ENCODE measurements at places on chromosomes 4 and X.

- DNase-seq: no peak
Measured at GRCh38 chr4:152277333-152277732, 258.6 kb downstream of the FBXW7 start.

DNA sequence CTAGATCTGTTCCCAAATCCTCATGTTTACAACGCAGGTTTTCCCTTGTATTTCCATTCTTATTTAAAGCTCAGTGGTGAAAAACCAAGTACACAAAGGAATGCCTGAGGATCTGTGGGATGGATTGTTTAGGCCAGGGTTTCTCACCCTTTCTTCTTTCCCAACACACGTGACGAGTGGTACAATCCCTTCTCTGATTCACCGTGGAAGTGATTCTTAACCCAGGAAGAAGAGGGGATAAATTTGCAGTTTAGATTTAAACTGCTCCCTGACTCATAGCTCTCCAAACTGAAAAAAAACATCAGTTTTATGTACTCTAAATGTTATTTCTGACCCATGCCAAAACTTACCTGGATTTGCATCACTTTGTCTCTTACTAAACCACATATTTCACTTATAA lies 17.0 kb downstream of the PAQR3 start:
- no peak for DNase-seq

- peak; percentile 5 for DNase-seq
Measured at GRCh38 chr4:121096629-121097028, 24.3 kb upstream of the NDNF start.

- DNase-seq: peak; percentile 2
Measured at GRCh38 chr4:3145234-3145924, 70.9 kb downstream of the HTT start.

DNA sequence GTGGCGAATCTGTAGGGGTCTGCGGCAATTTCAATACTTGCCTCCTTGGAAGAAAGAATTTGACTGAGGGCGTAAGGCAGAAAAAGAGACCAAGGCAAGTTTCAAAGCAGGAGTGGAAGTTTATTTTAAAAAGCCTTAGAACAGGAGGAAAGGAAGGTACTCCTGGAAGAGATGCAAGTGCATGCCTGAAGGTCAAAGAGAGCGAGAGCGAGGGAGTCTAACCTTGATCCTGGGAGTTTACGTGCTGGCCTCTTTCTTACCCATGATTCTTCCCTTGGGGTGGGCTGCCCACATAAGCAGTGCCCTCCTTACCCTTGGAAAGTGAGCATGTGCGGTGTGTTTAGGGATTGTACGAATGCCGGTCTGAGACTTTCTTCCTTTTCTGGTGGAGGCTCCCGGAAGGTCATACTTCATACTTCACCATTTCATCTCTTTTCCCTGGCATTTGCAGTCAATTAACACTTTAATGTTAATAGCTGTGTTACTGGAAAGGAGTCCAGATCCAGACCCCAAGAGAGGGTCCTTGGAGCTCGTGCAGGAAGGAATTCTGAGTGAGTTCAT lies 40.0 kb downstream of the ARSD start:
- no peak for DNase-seq

DNA sequence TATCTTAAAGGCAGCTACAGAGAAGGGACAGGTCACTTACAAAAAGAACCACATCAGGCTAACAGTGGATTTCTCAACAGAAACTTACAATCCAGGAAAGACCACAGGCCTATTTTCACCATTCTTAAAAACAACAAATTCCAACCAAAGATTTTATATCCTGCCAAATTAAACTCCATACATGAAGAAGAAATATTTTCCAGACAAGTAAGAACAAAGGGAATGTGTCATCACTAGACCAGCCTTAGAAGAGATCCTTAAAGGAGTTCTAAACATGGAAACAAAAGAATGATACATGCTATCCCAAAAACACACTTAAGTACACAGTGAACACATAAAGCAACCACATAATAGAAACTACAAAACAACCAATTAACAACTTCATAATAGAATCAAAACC lies 105.6 kb downstream of the ANXA10 start:
- DNase-seq: no peak

DNA sequence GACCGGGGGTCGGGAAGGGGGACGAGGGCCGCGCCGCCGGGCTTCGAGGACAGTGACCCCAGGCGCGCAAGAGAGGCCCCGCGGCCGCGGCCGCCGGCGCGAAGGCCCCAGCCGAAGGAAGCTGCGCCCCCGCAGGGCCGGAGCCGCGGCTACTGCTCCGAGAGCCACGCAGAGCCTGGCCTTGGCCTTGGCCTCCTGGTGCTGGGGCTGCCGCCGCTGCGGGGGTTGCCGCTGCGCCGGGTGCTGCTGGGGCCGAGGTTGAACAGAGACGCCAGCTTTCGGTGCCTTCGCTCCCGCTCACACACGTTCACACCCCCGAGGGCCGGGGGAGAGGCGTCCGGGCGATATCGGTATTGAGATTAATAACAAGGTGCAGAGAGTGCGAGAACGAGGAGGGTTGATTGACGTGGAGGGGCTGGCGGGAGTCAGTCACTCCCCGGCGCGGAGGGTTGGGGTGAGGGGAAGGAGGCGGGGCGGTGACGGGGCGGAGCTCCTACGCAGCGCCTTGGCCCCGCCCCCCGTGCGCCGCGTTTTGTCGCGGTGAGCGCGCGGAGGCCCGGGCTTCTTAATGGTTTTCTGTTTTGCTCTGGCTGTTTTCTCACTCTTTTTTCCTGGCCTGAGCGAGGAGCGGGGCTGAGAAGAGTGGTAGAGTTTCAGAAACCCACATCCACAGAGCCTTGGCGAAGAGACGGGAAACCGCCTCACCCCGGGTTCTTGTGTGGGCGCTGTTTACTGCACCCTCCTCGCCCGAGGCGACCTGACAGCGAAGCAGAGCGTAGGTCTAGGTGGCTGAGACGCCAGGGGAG lies 878 bp upstream of the CNOT6L start:
- DNase-seq: peak; percentile 93

DNA sequence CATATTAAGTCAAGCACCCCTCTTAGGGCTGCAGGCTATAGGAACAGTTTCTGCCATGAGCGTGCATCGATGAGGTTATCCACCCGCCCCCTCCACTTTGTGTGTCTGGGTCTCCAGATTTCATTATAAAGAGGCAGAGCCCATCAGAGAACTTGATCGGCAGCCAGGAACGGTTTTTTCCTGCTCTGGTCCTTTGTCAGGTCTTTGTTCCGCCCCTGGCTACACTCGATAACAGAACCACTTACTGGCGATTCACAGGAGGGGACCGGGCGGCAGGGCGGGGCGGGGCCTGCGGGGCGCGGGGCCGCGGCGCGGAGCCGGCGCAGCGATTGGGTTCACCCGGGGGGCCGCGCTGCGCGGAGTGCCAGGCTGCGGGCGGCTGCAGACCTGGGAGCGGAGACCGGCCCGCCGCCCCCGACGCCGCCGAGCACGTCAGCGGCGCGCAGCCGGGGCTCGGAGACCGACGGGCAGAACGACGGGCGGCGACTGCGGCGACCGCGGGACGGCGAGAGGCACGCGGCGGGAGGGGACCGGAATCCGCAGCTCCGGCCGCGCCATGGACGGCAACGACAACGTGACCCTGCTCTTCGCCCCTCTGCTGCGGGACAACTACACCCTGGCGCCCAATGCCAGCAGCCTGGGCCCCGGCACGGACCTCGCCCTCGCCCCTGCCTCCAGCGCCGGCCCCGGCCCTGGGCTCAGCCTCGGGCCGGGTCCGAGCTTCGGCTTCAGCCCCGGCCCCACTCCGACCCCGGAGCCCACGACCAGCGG lies at the start of gene SLC10A4:
Gene SLC10A4 (plus strand): TSS at position 338 of the 771 bp plus-strand sequence. CDS start 219 bp downstream, at position 557.
- DNase-seq: peak; percentile 91

DNA sequence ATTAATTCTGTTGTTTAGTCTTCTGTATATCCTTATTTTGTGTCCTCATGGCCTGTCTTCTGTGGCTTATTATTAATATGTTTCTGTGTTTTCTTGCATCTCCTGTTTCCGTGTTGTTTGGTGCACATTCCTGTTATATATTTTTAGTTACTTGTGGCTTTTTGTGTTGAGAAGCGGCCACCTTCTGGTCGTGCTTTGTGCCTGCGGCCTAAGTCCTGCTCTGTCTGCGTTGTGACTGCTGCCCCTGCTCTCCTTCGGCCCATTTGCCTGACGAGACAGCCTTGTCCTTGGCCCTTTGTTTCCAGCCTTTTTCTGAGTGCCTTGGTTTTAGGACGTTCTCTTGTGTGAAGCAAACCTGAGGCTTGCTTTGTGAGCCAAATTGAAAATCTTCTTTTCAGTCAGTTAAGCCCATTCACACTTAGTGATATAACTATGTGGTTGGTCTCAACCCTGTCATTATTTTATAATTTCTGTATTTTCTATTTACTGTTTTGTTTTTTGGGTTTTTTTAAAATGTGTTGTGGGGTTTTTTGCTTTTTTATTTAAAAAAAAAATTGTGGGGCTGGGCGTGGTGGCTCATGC lies 43.8 kb downstream of the TNIP2 start:
- DNase-seq: no peak

- no peak for DNase-seq
Measured at GRCh38 chr4:74578329-74578728, 133.4 kb downstream of the AREG start.

DNA sequence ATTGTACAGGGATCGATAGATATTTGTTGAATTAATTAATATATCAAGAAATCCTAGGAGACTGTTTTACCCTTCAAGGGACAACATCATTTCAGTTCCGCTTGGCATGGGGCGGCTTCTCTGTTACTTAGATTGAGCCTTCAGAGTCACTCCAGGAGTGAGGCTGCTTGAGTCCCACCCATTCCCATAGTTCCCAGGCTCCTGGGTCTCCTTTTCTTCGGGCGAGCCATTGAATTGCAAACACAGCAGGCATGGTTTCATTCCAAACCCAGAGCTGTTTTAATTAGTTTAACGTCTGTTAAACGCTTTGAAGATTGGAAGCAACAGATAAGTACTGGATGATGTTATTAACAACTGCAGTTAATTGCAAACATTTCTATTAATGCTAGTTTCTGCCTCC lies 571 bp upstream of the EDA start:
- no peak for DNase-seq

DNA sequence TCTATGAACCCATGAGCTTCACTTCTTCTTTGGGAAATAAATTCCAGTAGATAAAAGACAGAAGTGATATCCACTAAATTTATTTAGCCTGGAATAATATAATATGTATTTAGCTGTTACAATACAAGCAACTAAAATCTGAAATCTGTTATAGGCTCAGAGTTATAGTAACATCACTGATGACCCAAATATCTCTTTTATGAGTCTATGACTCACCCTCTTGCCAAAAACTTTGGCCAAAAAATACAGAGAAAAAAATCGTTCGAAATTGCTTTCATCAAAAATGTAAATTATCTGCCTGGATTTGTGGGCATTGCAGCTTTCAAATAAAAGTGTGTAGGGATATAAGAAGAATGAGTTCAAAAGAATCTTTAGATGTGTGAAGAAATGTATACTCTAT lies 89.4 kb upstream of the DKK2 start:
- no peak for DNase-seq
